ENCODE measurements at places on chromosomes 3 and 15. TPM values are rescaled to one million over a fixed set of nuclear protein-coding genes. Genes with fewer than 3 reads are reported as not detected.

GOLGA8J gene
- not detected for total RNA-seq

FAM81A gene
- not detected for total RNA-seq

IGF2BP2 gene
- 1.2 TPM for total RNA-seq

THRB gene
- not detected for total RNA-seq

SCAP gene
- 57.3 TPM for total RNA-seq

OR5K2 gene
- not detected for total RNA-seq

CYP1A2 gene
- not detected for total RNA-seq

BCL2A1 gene
- total RNA-seq, result 67.2 TPM

DNA sequence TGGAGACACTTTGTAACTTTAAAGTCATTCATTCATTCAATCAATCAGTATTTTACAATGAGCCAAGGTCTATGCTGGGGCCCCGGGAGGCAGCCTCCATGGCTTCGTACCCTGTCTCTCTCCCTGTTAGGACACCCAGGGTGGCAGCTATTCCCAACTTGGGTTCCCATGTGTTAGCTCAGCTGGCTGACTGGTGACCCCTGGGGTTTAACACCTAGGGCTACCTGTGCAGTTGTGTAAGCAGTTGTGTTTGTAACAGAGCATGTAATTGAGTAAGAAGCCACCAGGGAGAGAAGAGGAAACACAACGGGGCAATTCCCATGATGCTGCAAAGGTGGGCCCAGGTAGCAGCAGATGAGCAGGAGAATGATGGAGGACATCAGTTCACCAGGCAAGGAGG is 132.4 kb downstream of the ADAMTS9 start:
- no peak for DNase-seq
- no peaks in the 10 kb centered on the region for H3K4me1 ChIP-seq
- H3K4me3 ChIP-seq, result no peak overlapping the region
- H3K27me3 ChIP-seq, result peaks cover 5% of the 10 kb centered on the region
- H3K27ac ChIP-seq, result no peak overlapping the region

GRCh38 chr15:74895830-74896229 is 6.0 kb downstream of the MPI start:
- H3K4me3 ChIP-seq, result no peak overlapping the region
- peaks cover 13% of the 10 kb centered on the region for H3K36me3 ChIP-seq
- no peaks in the 10 kb centered on the region for H3K27me3 ChIP-seq
- H3K4me1 ChIP-seq, result peaks cover 32% of the 10 kb centered on the region
- DNase-seq, result no peak

GRCh38 chr3:133670525-133670995 is 8.8 kb upstream of the TOPBP1 start:
- H3K27me3 ChIP-seq, result peaks cover 38% of the 10 kb centered on the region
- H3K4me1 ChIP-seq, result peaks cover 6% of the 10 kb centered on the region
- no peak for DNase-seq
- H3K27ac ChIP-seq, result no peak overlapping the region

DNA sequence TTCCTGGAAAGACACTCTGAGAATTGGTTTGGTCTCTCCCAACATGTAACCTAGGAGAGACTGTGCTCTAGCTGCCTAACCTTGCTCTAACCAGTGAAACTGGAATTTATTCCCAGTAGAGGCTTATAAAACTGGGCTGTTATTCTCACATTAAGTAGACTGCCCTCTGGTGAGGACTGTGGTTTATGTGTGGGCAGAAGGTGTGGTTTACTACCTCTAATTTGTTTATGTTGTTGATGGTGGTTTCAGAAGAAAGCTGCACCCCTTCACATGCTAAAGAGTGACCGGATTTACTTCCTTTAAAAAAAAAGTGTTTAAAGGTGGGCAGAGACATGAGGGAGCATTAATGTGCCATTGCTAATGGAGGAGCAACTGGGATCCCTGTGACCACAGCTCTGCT is 273.2 kb downstream of the MECOM start:
- peaks cover 24% of the 10 kb centered on the region for H3K27me3 ChIP-seq
- H3K27ac ChIP-seq, result no peak overlapping the region
- DNase-seq, result no peak

GRCh38 chr3:116045314-116045713 is 400.0 kb downstream of the LSAMP start:
- DNase-seq, result no peak
- H3K4me1 ChIP-seq, result no peaks in the 10 kb centered on the region
- H3K27ac ChIP-seq, result no peak overlapping the region
- no peak overlapping the region for H3K4me3 ChIP-seq

GRCh38 chr3:129295286-129295685 is 16.6 kb downstream of the HMCES start:
- no peak for DNase-seq
- no peaks in the 10 kb centered on the region for H3K27me3 ChIP-seq
- H3K36me3 ChIP-seq, result peaks cover 23% of the 10 kb centered on the region
- H3K27ac ChIP-seq, result no peak overlapping the region
- H3K4me1 ChIP-seq, result no peaks in the 10 kb centered on the region

DNA sequence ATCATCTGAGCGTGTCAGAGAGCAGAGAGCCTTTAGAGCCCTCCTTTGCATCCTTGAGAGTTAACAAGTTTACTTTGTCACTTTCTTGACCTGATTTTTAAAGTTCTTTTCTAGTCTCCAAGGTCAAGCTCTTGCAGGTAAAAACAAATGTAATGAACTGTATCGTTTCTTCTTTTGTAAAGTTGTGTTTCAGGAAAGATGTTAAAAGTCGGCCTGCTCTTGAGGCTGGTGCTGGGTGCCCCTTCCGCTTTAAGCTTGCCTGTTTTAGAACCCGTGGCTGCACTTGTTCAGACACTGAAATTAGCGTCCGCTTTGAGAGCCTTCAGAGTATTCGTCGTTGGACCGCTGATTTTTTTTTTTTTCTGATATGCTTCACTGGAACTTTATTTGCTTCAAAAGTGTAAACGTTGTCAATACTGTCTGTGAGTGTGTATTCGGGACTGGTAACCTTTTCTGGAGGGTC is 52.6 kb upstream of the ULK4 start:
- H3K4me3 ChIP-seq, result peak overlapping the region; percentile 99
- H3K4me1 ChIP-seq, result peaks cover 57% of the 10 kb centered on the region
- H3K36me3 ChIP-seq, result no peaks in the 10 kb centered on the region
- peak overlapping the region; percentile 93 for H3K27ac ChIP-seq

GRCh38 chr3:38616111-38616510 is 33.4 kb downstream of the SCN5A start:
- H3K4me3 ChIP-seq, result no peak overlapping the region
- no peak for DNase-seq
- H3K27me3 ChIP-seq, result peaks cover 6% of the 10 kb centered on the region
- H3K4me1 ChIP-seq, result no peaks in the 10 kb centered on the region

- H3K4me3 ChIP-seq, result no peak overlapping the region
- no peaks in the 10 kb centered on the region for H3K27me3 ChIP-seq
- no peak overlapping the region for H3K27ac ChIP-seq
- DNase-seq, result no peak
Observed at GRCh38 chr3:8790529-8790928, 21.1 kb upstream of the OXTR start.

- peak overlapping the region; percentile 77 for H3K4me3 ChIP-seq
- no peak for DNase-seq
- H3K36me3 ChIP-seq, result peaks cover 2% of the 10 kb centered on the region
- peaks cover 39% of the 10 kb centered on the region for H3K4me1 ChIP-seq
- H3K27me3 ChIP-seq, result peaks cover 11% of the 10 kb centered on the region
Observed at GRCh38 chr3:179000144-179000543, 71.5 kb downstream of the ZMAT3 start.

DNA sequence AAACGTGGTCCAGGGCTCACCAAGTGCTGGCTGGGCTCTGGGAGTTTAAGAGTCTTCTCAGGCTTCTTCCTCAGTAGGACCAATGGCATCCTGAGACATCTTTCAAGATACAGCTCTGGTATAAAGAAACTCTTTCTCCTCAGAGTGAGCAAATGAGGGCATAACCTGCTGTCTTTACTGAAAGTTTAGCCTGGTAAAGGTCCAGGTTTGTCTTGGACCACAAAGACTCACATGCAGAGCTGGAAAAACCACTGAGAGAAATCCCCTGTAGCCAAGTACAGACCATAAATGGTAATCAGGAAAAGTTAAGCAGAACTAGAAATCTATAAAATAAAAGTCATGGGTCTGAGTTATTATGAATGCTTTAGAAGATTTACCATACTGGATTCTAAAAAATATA is 23.1 kb downstream of the CD47 start:
- peaks cover 37% of the 10 kb centered on the region for H3K36me3 ChIP-seq
- H3K27me3 ChIP-seq, result no peaks in the 10 kb centered on the region
- DNase-seq, result no peak

DNA sequence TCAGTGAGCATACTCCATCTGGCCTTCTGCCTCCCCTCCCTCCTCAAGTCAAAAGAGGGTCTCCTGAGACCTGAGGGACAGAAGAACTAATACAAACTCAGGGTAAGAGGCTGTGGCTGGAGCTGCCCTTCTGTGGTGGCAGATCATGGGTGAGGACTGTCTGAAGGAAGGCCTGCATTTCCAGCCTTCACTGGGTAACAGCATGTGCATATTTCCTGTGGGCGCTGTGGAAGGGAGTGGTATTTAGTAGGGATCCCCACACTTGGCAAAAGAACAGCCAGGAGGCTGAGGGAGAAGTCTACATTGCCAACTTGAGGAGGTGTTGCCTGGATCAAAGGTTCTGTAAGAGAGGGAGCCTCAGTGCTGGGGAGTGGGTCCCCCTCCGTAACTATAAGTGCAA is 10.1 kb upstream of the ESYT3 start:
- H3K4me3 ChIP-seq, result no peak overlapping the region
- DNase-seq, result no peak
- no peak overlapping the region for H3K27ac ChIP-seq
- no peaks in the 10 kb centered on the region for H3K27me3 ChIP-seq
- no peaks in the 10 kb centered on the region for H3K36me3 ChIP-seq
- H3K4me1 ChIP-seq, result no peaks in the 10 kb centered on the region

DNA sequence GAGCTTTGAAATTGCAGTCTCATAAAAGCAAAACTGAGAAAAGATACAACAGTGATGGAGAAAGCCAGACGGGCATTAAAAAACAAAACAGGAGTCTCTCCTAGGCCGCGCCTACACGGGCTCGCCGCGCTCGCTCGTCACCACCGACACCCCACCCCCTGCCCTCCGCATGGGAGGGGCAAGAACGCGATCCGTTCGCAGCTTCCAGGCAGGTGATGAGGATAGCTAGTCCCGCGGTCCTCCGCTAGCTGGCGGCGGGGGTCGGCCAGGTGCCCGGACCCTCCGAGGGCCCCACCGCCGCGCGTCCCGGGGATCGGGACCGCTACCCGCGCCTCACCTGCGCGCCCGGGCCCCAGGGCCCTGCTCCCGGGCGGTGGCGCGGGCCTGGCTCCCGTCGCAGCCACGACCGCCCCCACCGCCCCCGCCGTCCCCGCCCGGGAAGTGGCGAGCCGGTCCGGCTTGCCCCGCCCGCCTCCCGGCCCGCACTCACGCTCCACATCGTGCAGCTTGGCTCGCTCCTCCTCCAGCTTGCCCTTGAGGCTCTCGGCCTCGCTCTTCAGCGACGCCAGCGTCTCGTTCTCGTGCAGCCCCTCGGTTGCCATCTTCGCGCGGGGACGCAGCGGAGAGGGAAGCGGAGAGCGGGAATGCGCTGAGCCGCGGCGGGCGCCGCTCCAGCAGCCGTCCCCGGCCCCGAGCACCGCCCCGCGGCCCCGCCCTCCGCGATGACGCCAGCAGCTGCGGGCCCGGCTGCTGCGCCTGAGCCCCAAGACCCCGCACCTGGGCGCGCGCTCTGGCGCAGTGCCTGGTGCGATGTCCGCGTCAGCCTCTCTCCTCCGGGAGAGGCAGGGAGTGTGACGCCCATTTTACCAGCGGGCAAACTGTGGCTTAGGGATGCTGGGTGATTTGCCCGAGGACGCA is 11.7 kb downstream of the GNB5 start:
- H3K4me1 ChIP-seq, result peaks cover 53% of the 10 kb centered on the region
- H3K4me3 ChIP-seq, result peak overlapping the region; percentile 97
- no peaks in the 10 kb centered on the region for H3K36me3 ChIP-seq
- H3K27ac ChIP-seq, result peak overlapping the region; percentile 86
- no peaks in the 10 kb centered on the region for H3K27me3 ChIP-seq

- H3K27me3 ChIP-seq, result no peaks in the 10 kb centered on the region
- no peaks in the 10 kb centered on the region for H3K4me1 ChIP-seq
- DNase-seq, result no peak
- no peak overlapping the region for H3K4me3 ChIP-seq
- no peaks in the 10 kb centered on the region for H3K36me3 ChIP-seq
Observed at GRCh38 chr15:59828861-59829260, 139.7 kb upstream of the BNIP2 start.

GRCh38 chr15:92025706-92026270 is 172.3 kb downstream of the SLCO3A1 start:
- no peak for DNase-seq
- no peaks in the 10 kb centered on the region for H3K4me1 ChIP-seq
- no peaks in the 10 kb centered on the region for H3K27me3 ChIP-seq

DNA sequence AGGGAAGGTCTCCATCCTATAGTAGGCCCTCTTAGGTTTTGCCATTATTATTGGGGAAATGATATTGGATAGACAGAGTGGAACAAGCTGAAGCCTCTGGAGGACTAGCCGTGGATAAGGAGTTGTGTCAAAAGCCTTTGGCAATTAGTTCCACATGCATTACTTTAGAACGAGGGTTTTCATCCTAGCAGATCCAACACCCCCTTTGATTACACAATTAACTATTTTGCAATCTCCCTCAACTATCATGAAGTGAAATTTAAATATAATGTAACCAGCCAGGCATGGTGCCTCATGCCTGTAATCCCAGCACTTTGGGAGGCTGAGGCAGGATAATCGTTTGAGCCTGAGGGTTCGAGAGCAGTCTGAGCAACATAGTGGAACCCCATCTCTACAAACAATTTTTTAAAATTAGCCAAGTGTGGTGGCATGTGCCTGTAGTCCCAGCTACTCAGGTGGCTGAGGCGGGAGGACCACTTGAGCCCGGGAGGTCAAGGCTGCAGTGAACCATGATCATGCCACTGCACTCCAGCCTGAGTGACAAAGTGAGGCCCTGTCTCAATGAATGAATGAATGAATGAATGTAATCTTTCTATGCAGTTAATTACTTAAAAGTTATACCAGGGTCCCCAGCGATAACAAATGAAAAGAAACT is 56.8 kb downstream of the PXYLP1 start:
- DNase-seq, result no peak
- H3K4me1 ChIP-seq, result no peaks in the 10 kb centered on the region
- no peak overlapping the region for H3K27ac ChIP-seq
- no peak overlapping the region for H3K4me3 ChIP-seq
- H3K36me3 ChIP-seq, result no peaks in the 10 kb centered on the region

DNA sequence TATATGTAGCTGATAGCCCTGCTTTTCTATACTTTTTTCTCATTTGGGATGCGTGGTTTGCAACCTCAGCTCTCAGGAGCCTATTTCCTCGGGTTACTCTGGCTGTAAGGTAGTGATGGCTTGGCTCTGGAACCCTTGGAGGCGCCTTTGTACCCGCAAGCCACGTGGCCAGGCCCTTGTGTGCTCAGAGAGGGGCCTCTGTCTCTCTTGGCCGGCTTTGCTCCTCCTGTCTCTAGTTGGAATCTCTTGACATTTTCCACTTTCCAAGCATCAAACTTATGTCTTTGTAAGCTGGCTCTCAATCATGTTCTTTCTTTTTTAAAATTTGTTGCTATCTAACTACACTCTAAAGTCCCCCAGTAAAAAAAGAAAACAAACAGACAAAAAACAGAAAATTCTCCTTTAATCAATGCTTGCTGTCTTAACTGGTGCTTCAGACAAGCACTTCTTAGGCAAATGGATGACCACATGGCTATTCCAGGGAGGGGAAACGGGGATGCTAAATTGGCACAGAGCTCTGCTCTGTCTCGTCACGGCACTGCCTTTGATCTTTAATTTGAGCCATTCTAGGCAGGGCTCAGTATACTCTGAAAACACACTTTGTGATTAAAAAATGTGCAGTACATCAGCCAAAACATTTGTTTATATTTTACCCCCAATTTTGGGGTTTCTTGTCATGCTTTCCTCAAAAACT is 180.4 kb upstream of the NR2E3 start:
- no peaks in the 10 kb centered on the region for H3K36me3 ChIP-seq
- DNase-seq, result no peak
- no peak overlapping the region for H3K4me3 ChIP-seq

Measured in activated T-cell treated with anti-CD3 and anti-CD28 coated beads, Interleukin-2, amount 50 U/mL, for 72 hours (primary cell).